ENCODE measurements at places on chromosomes 13 and 19.

DNA sequence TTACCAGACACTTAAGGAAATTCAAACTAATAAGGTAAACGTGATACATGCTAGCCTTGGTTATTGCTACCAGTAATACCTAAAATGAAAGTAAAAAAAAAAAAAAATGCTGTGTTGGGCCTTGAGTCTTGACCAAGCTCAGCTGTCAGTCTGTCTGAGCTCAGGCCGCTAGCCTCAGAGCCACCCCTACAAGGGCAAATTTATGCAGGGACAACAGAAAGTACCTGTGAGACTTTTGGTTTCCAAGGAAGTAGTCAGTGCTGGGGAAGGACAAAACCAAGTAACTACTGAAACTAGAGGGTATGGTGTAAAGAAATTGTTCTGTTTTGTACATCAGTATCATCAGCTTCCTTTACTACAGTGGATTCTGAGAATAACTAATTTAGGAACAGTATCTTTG is 134.3 kb upstream of the SLITRK5 start:
- no peak for DNase-seq

DNA sequence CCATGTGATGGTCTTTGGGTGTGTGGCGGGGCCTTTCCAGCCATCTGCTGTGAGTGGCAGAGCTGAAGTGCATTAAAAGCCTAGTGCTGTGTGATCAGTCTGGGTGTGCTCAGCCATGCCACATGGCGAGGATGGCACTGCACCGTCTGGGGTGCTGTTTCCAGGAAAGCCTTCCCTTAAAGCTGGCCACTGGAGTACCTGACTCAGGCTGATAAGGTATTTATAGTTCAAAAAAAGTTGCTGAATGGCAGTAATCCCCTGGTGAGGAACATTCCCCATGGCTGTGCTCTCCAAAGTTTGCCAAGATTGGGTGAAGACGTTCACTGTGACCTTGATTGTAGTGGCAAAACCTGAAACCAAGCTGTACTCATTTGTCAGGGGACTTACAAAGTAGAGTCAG is 6.0 kb downstream of the GPI start:
- no peak for DNase-seq

DNA sequence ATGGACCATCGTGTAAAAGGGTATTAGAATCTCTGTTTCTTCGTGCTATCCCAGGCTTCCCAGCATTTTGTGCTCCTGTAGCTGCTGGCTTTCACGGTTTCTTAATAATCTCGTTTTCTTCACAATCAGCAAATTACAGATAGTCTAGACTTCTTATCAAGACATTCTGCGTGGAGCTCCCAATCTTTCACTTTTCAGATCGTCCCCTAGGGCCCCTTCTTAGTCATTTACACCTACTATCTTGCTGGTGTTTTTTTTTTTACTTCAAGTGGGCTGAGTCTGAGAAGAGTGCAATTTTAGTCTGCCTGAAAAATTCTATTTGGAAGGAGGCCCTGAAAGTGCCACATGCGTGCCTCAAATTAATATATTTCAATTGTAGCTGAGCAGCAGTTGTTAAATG is 275.1 kb downstream of the SHISA2 start:
- no peak for DNase-seq

GRCh38 chr13:76335463-76335862 is 550.7 kb downstream of the KCTD12 start:
- no peak for DNase-seq

GRCh38 chr19:42494321-42494720 is 34.0 kb downstream of the CEACAM1 start:
- DNase-seq: no peak

- DNase-seq: no peak
Observed at GRCh38 chr13:28707629-28708427, 10.9 kb downstream of the SLC46A3 start.

DNA sequence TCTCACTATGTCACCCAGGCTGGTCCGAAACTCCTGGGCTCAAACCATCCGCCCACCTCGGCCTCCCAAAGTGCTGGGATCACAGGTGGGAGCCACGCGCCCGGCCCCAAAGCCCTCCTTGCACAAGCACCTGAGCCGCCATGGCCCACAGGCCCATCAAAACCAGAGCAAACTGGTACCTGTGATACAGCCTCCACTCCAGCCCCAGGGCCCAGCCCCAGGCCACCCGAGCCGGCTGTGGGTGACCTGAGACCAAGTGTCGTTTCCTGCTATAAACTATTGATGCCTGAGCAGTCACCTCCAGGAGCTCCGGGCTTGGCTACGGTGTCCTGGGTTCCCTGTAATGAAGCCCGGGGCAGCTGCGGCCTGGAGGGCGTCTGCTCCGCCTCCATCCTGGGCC is 9.7 kb upstream of the PTBP1 start:
- DNase-seq: no peak

GRCh38 chr13:113581871-113582270 is 2.7 kb upstream of the TFDP1 start:
- DNase-seq: no peak

DNA sequence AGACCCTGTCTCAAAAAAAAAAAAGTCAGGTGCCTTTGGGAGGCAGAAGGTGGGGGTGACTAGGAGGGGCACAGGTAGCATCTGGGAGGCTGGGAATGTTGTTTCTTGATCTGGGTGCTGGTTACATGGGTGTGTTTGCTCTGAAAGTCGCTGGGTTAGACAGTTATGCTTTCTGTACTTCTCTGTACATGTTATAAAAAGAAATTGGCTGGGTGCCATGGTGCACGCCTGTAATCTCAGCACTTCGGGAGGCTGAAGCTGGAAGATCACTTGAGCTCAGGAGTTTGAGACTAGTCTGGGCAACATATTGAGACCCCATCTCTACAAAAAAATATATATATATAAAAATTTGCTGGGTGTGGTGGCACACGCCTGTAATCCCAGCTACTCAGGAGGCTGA is 15.1 kb downstream of the NOSIP start:
- no peak for DNase-seq

DNA sequence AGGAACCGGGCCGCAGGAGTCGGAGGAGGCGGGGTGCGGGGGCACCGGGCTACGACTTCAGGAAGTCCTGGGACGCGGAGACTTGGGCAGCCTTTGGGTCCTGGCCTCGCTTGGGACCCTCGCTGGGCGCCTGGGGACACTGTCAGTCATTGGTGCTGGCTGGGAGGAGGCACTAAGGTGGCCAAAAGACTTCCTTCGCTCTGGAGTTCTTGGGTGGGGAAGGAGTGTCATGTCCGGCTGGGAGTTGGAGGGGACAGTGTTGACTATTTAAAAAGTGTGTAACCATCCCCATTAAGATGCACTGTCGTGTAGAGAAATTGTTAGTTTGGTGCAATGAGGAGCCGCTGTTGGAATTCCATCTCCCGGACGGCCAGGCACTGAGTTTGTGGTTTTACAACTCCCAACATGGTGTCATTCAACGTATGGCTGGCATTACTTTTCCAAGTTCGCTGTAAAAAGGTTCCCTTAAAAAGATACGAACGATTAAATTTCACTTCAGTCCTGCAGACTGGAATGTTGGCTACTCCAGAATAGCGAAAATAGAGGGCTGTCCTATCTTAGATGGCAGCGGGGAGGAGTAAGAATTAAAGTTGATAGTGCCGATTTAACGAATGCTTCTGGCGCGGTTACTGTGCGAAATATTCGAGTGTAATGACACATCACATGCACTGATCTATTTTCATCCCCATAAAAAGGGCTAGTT is 776 bp downstream of the DNAJC3 start:
- DNase-seq: no peak

DNA sequence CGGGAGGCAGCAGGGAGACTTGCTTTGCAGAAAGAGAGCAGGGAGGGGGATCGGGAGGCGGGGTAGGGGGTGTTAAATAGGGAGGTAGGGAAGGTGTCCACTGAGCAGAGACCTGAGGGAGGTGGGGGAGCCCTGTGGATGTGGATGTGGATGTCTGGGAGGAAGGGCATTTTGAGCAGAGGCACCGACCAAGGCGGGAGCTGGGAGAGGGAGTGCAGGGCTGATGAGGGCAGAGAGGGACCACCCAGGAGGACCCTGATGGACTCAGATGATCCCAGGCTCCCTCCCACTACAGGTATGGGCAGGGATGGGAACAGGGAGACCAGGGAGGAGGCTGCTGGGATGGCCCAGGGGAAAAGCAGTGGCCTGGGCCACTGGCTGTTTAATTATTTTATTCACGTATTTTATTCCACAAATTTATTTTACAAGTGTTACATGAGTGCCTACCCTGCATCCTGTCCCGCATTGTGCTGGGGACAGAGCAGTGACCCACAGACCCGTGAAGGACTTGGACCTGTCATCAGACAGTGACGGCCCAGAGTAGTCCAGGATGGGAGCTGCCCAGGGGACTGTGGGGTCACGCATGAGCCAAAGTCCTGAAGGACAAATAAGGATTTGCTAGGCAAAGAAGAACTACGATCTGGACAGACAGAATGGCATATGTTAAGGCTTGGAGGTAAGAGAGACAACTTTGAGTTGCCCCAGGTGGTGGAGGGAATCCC is 5.3 kb downstream of the GRAMD1A start:
- no peak for DNase-seq

GRCh38 chr13:54198911-54199310 is 1170.3 kb downstream of the OLFM4 start:
- no peak for DNase-seq

DNA sequence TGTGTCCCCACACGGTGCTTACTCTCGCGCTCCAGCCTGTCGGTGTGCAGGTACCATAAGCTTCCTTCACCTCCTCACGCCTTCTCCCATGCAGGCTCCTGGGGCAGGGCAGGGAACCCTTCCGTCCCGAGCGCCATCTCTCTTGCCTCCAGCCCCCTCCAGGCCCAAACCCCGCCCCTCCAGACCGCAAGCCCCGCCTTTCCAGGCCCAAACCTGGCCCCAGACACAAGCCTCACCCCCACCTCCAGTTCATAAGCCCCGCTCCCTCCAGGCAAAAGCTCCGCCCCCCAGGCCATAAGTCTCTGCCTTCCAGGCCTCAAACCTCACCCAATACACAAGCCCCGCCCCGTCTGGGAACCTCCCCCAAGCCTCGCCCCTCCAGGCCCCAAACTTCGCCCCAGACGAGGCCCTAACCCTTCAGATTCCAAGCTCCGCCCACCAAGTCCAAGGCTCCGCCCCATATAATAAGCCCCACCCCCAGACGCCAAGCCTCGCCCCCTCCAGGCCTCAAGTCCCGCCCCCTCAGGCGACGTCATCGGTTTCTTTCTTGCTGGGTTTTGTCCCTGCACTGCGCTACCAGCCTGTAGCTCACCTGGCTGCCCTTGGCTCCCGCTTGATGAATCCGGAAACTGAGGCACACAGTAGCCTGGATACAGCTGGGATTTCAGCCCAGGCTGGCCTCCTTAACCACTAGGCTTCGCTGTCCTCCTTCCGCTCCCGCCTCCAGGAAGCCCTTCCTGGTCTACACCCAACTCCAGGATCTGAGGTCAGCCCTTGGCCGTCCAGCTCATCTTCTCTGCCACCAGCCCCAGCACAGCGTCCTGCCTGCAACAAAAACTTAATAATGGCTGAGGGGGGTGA is 16.1 kb downstream of the MKNK2 start:
- DNase-seq: peak; percentile 41

GRCh38 chr13:26653842-26654241 is 96.4 kb downstream of the WASF3 start:
- DNase-seq: no peak

DNA sequence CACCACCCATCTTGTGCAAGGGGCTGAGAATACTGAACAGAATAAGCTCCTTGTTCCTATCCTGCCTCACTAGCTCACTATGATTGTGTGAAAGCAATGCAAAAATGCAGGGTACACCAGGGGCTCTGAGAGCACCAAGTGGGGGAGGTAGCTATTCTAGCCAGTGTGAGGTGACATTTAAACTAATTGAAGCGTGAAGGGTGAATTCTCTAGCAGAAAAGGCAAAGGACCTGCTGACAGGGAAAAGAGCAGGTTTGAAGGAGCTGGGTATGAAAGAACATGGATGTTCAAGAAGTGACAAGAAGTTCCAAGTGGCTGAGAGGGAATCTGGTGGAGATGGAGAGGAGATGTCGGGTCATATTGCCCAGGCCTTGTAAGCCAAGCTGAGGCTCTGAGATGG is 64.2 kb downstream of the SIAH3 start:
- DNase-seq: no peak

DNA sequence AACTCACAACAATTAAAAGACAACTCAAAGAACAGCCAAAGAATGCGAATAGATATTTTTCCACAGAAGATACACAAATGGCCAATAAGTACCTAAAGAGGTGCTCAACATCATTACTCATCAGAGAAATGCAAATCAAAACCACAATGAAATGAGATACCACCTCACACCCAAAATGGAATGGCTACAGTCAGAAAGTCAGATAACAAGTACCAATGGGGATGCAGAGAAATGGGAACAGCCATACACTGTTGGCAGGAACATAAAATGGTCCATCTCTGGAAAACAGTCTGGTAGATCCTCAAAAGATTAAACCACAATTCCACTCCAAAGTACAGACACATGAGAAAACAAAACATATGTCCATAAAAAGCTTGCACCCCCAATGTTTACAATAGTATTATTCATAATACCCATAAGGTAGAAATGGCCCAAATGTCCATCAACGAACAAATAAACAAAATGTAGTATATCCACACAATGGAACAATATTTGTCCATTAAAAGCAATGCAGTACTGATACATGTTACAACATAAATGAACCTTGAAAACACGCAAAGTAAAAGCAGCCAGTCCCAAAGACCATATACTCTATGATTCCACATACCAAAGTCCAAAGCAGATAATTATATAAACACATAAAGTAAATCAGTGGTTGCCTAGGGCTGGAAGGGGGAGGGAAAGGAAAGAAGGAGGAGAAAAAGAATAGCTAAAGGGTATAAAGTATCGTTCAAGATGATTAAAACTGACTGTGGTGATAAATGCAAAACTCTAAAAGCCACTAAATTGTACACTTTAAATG is 19.6 kb downstream of the USP12 start:
- DNase-seq: no peak

- no peak for DNase-seq
Observed at GRCh38 chr19:47437500-47437899, 18.2 kb upstream of the MEIS3 start.

DNA sequence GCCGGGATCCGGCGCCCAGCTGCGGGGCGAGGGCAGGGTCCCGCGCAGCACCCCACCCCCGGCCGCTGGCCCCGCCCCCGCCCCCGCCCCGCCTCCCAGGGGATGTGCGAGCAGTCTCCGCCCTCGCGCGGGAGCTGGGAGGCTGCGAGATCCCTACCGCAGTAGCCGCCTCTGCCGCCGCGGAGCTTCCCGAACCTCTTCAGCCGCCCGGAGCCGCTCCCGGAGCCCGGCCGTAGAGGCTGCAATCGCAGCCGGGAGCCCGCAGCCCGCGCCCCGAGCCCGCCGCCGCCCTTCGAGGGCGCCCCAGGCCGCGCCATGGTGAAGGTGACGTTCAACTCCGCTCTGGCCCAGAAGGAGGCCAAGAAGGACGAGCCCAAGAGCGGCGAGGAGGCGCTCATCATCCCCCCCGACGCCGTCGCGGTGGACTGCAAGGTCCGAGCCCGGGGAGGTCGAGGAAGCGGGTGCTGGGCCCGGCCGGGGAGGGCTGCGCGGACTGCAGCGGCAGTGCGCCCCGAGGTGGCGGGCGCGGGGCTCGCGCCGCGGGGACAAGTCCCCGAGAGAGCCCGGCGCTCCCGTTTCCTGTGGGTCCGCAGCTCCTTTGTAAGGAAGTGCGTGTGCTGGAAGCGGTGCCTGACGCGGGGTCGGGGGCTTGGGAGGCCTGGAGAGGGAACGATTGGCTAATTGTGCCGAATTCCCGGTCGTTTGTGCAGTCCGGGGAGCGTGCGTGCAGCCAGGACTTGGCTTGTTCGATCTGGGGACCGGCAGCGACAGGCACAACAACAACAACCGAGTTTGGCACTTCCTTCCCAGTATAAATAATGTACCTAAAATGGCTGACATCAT is at the start of gene ITM2B:
Gene ITM2B, plus strand, starts transcription at position 161 of the 843 bp plus-strand sequence. Its CDS starts 155 bp downstream, at position 316.
- peak; percentile 60 for DNase-seq

GRCh38 chr19:33552928-33553279 is 31.3 kb upstream of the PEPD start:
- DNase-seq: no peak

- DNase-seq: no peak
Observed at GRCh38 chr19:47435196-47435595, 15.9 kb upstream of the MEIS3 start.

Measured in neural crest cell (in vitro differentiated cells).